ENCODE measurements at places on chromosomes 3 and 15.
A peak's percentile ranks its signal among the peaks of the same experiment; 100 is the strongest.

GRCh38 chr3:112095731-112096130 lies 9.5 kb downstream of the C3orf52 start:
- no peak for DNase-seq

DNA sequence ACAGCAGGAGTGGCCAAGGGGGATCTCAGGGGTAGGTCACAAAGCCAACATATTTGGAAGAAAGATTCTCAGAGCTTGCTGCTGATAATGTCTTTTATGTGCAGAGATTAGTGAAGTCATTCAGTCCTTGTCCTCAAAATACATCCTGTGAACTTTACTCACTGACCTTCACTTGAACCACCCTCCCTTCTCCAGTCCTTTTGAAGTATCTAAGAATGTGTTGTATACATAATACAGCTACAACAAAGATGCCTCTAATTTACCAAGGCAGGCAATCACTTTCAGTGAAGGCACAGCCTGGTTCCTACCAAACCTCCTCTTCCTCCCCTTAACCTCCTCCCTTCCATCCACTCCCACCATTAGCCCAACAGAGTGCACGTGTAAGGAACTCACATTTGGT lies 38.3 kb downstream of the ETV5 start:
- no peak for DNase-seq

- DNase-seq, result peak; percentile 26
These were observed 57.5 kb upstream of the SIN3A start for GRCh38 chr15:75508840-75509532.

DNA sequence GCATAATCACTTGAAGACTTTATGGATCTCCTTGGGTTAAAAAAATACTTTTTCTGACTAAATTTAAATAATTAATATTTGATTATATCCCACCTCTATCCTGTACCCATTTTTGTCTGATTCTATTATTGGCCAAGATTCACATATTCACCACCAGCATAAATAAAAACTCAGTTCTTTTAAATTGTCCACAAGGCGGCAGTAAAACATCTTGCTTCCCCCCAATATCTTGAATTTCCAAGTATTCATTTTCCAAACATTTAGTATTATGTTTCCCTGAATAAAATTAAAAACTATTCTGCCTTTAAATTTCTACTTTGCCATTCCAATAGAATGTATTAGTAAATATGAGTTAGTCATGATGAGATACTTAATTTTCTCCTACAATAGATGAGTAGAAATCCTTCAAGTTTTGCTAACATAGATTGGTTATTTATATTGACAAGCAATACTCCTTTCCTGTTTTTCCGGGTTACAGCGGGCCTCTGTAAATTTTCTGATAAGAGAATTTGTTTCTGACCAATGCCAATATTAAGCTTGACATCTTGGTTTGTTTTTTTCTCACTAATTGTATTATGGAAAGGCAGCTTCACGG lies 218.7 kb upstream of the MDFIC2 start:
- no peak for DNase-seq

DNA sequence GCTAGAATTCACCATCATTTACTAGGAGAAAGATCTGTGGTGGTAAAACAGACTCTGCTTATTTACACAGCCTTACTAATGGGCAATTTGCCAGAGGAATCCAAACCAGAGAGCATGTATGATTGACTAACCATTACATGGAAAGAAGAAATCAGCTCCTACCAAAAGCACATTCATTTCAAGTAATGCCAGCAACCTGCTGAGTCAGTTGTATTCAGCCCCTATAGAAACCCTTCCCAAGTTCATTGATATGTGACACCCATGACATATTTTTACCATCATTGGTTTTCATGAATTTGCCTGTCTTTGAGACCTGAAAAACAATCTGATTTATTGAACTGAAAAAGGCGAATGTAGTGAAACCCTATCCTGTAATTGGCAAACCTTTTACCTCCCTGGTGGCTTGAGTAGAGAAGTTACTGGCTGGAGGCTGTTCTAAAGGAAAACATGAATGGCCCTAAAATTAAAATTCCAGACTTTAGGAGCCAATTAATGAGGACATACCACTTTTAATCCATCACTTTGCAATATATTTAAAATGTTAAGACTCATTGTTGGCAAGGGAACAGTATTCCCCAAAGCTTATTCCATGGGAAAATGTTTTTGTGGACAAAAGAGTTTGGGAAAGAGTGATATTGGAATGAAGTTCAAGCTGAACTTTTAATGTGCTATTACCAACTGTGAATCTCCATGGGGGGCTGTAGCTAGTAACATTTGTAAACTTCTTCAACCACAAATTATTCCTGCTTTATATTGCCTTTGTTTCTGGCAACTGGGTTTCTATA lies 542.9 kb downstream of the FHIT start:
- no peak for DNase-seq

GRCh38 chr3:65878831-65879230 lies 159.9 kb downstream of the MAGI1 start:
- no peak for DNase-seq

DNA sequence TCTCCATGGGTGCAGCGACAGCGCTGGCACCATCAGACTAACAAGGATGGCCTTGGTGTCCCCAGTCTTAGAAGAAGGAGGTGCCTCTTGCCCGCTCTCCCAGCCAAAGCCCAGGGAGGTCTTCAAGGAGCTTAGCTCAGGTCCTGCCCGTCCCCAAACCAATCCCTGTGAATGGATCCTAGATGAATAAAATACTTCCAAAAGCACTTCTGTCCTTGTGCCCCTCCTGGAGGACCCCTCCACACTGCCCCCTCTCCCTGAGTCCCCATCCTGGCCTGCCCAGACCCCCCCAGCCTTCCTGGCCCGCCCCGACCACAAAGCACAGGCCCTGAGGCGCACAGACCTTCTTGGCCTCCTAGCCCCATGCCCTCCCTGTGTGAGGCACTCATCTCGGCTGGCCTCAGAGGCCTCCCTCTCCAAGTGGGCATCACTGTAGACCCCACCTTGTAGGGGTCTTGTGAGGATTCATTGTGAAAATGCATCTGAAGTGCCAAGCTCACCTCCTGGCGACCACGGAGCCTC lies 8.4 kb downstream of the SLC28A1 start:
- DNase-seq, result no peak

DNA sequence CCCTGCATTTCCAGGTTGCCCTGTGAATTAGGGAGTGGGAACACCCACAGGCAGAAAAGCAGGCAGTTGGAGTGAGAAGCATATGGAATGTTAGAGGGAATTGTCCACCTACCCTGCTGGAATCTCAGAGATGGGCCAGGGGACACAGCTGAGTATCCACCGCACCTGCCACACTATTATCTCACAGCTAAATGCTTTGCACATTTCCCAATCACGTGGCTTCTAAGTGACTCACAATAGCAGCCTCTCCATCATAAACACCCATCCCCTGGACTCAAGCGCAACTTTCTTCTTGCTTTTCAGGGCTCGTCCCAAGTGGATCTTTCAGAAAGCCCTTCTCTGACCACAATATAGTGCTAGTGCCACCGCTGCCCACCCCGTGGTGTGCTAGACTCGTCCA lies 389.0 kb upstream of the LMCD1 start:
- no peak for DNase-seq

DNA sequence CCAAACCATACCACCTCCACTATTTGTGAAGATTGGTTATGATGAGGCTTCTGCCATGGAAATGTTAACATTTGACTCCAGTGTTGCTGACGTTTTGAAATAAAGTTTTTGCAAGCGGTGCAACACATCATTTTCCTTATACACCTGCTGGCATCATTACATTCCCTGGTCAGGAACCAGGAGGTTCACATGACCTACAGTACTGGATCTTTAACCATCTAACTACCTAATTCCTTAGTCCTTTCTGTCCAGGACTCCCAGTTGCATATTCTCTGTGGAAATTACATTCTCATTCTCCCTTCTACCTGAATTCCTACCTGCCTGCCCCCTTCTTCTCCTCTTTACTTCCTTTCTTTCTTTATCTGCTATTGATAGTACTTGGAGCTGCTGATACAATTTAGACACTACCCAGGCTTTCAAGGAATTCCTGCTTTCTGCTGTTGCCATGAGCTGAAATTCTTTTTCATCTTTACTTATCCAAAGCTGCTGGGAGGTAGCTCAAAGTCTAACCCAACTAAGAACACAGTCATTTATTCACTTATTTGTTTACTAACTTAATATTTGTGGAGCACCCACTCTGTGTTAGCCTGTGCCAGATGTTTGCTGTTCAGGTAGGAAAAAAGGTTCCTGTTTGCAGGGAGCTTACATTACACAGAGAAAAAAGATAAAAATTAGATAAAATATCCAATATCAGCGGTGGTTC lies 144.2 kb downstream of the EDEM1 start:
- no peak for DNase-seq

- no peak for DNase-seq
These were observed 8.0 kb downstream of the TM6SF1 start for GRCh38 chr15:83115410-83115809.

DNA sequence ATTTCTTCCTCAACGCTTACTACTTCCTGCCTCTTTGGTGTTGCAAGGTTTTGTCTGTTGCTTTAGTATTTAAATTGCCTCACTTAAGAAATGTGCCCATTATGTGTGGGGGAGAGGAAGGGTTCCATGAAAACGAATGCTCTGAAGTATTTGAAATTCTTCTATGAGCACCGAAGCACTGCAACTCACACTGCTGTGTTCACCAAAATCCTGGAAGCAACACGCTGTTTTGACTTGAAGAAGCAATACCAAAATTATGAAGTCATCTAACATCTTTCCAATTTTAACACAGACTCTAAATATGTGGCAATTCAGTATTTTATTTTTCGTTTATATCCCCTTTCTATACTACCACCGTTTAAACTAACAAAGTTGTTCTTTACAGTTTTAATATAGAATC lies 101.5 kb downstream of the RBMS3 start:
- DNase-seq, result no peak

DNA sequence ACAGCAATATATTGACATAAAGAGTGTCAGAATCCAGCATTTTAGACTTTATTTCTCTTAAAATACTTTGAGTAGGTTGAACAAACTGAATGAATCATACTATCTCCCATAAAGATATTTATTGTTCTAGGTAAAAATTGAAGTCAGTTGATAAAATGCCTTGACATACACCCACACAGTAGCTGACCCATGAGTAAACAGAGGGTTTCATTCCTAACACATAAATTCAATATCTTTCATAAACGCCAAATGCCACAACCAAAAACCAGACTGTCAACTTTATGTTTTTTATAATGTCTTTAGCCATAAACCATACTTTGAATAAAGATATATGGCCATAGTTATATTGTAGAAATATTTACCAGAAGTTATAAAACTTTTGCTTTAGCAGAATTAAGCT lies 742.4 kb downstream of the NAALADL2 start:
- DNase-seq, result no peak

GRCh38 chr3:127865941-127866340 lies 43.6 kb upstream of the MGLL start:
- no peak for DNase-seq

DNA sequence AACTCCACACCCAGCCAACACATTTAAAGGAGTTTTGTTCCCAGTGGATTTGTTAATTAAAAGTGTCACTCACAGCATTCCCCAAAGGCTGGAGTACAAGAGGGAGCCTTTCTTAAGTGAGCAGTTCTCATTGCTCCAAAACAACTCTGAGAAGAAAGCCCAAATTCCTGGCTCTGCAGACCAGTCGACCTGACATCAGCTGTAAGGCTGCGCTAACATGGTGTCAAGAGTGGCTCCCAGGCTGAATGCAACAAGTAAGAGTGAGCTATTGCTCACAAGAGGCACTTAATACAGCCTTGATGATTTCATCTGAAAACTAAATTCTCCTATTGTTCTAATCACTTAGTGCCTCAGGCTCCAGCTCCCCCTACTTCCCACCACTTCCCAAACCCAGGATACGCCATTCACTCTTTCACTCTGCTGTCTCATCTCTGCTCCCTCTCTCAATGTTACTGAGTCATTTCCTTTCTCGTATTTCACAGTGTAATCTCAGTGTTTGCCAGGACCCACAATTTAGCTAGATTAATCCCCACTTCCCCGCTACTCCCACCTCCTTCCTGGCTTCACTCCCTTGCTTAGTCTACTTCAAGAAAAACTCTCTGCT lies 81.8 kb downstream of the WWTR1 start:
- DNase-seq, result peak; percentile 64

DNA sequence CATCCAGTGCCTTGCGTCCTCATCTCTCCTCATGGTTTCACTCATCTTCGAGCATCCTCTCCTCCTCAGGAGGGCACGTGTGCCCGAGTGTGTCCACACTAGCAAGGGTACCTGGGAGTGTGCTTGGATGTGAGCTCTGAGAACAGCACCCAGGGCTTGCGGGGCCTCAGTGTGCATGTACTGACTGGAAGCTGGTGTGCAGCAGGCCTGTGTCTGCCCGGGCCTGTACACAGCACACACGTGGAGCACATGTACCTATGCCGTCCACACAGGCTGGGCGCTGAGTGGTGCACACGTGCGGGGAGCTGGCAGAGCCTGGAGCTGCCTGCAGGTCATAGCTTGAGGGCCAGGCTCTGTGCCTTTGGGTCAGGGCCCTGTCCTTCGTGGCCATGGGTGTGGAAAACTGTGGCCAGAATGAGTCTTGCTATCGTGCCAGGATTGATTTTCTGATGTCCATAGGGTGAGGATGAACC lies 34.9 kb downstream of the TSPAN3 start:
- no peak for DNase-seq

DNA sequence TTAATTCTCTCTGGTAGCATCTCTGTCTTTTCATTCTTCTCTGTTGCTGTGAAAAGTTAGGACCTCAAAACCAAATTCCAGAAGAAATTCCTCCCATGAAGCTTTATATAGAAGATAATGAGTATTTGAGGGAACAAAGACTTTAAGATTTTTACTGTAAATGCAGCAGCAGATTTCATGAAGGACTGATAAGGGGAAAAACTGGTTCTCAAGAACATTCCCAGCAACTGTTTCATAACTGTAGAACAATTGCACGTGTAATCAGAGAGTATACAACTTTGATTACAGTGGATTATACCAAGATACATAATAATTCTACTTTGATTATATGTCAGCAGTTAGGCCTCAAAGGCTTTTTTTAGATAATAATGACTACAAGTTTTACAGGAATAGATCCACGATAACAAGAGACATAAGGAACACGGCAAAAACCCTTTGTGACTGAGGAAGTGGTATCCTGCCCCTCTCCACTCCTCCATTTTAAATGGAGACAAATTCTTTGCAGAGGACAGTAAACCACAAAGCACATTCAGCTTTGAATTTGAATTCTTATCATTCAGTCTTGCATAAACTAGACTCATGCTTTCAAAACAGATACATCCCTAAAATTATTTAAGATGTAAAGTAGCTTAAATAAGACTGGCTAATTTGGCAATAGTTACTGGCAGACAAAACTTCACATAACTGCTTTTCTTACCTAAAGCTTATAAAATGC lies 42.9 kb upstream of the DIPK2A start:
- DNase-seq, result no peak

DNA sequence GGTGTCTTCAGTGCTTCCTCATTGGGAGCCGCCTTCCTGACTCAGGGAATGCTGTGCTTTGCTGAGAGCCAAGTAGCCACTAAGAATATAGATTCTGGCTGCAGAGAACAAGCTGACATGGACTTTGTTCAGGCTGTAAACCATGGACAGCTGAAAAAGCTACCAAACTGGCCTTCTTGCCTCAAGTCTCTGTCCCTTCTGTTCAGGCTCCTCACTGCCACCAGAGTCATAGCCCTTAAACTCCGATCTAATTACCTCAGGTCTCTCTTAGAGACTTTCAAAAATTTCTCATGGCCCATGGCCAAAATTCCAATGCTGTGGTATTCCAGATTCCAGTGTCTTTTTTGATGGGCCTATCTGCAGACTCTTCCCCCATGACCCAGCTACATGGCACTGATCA lies 19.4 kb upstream of the PTX3 start:
- DNase-seq, result no peak

All from activated CD4-positive, alpha-beta T cell treated with anti-CD3 and anti-CD28 coated beads, Interleukin-2, Interleukin-6, amounts not matched to agents 100 ng/mL and 50 ng/mL, durations not matched to agents 16 hours and 8 hours (primary cell).